RWPE2 (cell line): ENCODE measurements at places on chromosomes 4 and X.

DNA sequence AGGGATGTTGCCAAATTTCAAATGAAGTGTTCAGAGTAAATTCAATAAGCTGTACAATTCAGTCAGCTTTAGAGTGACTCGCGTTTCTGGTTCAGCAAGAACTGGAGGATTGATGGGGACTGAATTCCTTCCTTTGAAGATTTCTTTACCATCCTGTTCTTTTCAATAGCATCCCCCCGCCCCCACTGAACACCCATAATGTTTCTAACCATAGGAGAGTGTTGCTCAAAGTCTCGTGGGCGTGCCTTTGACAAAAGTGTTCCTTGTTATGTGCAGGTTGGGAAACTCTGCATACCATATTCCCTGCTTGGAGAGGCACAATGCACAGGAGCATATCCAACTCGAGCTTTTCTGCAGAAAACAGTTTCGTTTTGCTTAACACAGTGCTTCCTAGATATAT lies 323.5 kb upstream of the CASK start:
- H3K27ac ChIP-seq = no peak overlapping the region
- no peak overlapping the region for H3K4me3 ChIP-seq
- H3K36me3 ChIP-seq = no peaks in the 10 kb centered on the region
- no peaks in the 10 kb centered on the region for H3K27me3 ChIP-seq

- H3K27me3 ChIP-seq = no peaks in the 10 kb centered on the region
- no peaks in the 10 kb centered on the region for H3K36me3 ChIP-seq
- H3K27ac ChIP-seq = no peak overlapping the region
- no peaks in the 10 kb centered on the region for H3K4me1 ChIP-seq
- DNase-seq = no peak
- no peak overlapping the region for H3K4me3 ChIP-seq
Measured at GRCh38 chrX:15686818-15687685, 22.4 kb upstream of the CLTRN start.

- H3K4me3 ChIP-seq = peak within 1 kb of the TSS; percentile 32
- no peaks in the 10 kb centered on the region for H3K4me1 ChIP-seq
- peaks cover 21% of the 10 kb centered on the region for H3K27me3 ChIP-seq
- H3K27ac ChIP-seq = no peak within 1 kb of the TSS
- no peaks in the 10 kb centered on the region for H3K36me3 ChIP-seq
Measured at GRCh38 chrX:34656842-34657725, at the start of gene TMEM47. Gene TMEM47, minus strand, starts transcription at chrX:34657285. Its CDS starts 256 bp downstream, at chrX:34657029.

DNA sequence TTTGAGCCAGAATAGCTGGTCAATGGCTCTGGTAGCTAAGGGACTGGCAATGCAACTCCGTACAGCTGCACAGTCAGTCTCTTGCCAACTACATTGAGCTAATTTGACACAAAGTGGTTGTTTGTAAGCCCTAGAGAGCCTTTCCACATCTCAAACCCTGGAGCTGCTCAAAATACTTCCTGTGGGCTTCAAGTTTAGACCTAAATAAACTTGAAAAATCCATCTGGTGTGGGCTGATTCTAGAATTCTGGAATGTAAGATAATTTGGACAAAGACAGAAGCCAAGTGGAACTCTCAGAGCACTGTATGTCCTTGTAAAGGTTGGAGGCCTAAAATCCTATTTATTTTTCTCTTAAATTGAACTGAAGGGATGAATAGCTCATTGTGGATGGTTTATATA lies 380.8 kb downstream of the SPRY1 start:
- no peaks in the 10 kb centered on the region for H3K4me1 ChIP-seq
- no peak overlapping the region for H3K27ac ChIP-seq
- no peak for DNase-seq
- H3K4me3 ChIP-seq = no peak overlapping the region
- H3K36me3 ChIP-seq = no peaks in the 10 kb centered on the region

GRCh38 chrX:153765138-153766079 lies 1.4 kb downstream of the PLXNB3 start:
- no peaks in the 10 kb centered on the region for H3K36me3 ChIP-seq
- H3K4me3 ChIP-seq = peak overlapping the region; percentile 31
- H3K27ac ChIP-seq = peak overlapping the region; percentile 75
- peak; percentile 33 for DNase-seq
- H3K4me1 ChIP-seq = no peaks in the 10 kb centered on the region

GRCh38 chr4:153295131-153295755 lies 49.2 kb upstream of the MND1 start:
- no peaks in the 10 kb centered on the region for H3K27me3 ChIP-seq
- H3K27ac ChIP-seq = no peak overlapping the region
- DNase-seq = peak; percentile 54
- H3K4me3 ChIP-seq = no peak overlapping the region

DNA sequence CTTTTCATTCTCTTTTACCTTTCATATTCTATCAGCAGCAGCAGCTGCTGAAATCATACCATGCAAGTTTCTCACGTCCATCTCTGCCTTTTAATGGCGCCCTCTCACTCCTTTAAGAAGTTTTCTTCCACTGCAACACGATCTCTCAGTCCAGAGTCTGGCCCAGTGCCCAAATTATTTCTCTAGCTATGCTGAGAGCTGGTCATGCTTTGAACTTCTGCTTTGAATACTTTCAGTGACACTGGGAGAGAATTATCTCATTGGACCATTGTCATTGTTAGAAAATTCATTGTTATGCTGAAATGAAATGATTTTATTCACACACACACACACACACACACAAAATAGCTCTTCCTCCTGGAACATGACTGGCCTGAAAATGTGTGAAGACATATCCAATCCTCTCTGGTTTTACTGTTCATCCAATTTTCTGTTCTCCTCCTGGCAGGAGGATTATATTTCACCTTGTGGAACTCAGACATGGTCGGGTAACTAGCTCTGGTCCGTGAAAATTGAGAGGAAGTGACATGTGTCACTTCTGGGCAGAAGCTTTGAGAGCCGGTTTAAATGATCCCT lies 1.3 kb upstream of the PDHA1 start:
- no peak overlapping the region for H3K27ac ChIP-seq
- H3K4me1 ChIP-seq = no peaks in the 10 kb centered on the region
- no peak for DNase-seq
- no peaks in the 10 kb centered on the region for H3K27me3 ChIP-seq
- H3K36me3 ChIP-seq = no peaks in the 10 kb centered on the region
- H3K4me3 ChIP-seq = no peak overlapping the region

DNA sequence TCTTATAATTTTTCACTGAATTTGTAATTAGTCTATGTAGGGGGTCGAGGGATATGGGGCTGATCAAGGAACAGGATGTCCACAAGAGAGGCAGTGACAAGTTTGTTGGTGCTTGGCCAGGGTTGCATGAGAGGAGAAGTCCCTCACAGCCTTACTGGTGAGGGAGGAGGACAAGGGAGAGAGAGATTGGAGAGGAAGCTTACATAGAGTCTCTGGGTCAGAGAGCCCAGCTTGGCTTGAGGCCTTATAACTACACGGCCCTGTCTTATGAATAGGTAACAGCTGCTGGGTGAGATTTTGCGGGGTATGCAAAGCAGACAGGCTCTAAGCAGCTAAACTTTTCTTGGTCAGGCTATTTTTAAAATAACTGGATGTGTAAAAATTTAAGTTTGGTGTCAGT lies 37.9 kb upstream of the OTUD4 start:
- DNase-seq = no peak
- no peak overlapping the region for H3K4me3 ChIP-seq
- H3K4me1 ChIP-seq = no peaks in the 10 kb centered on the region
- H3K27me3 ChIP-seq = no peaks in the 10 kb centered on the region
- H3K36me3 ChIP-seq = no peaks in the 10 kb centered on the region

DNA sequence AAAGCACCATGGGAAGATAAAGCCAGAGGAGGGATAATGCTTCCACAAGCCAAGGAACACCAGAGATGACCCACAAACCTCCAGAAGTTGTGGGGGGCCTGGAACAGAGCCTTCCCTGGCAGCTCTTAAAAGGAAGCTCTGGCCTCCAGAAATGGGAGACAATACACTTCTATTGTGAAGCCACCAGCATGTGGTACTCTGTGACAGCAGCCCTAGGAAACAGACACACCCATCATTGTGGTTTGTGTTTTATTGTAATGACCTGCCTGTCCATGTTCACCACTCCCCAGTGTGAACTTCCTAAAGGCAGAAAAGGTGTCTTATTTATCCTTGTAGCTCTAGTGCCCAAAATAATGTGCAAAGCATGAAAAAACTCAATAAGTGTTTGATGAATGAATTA lies 264.1 kb upstream of the GATB start:
- H3K36me3 ChIP-seq = no peaks in the 10 kb centered on the region
- no peak overlapping the region for H3K4me3 ChIP-seq
- H3K27me3 ChIP-seq = no peaks in the 10 kb centered on the region
- H3K27ac ChIP-seq = no peak overlapping the region
- no peak for DNase-seq

GRCh38 chr4:143399113-143399949 lies 62.7 kb downstream of the GAB1 start:
- no peak for DNase-seq
- no peaks in the 10 kb centered on the region for H3K4me1 ChIP-seq
- no peaks in the 10 kb centered on the region for H3K27me3 ChIP-seq
- H3K4me3 ChIP-seq = no peak overlapping the region

- H3K4me1 ChIP-seq = no peaks in the 10 kb centered on the region
- H3K27ac ChIP-seq = no peak overlapping the region
- H3K27me3 ChIP-seq = peaks cover 7% of the 10 kb centered on the region
- H3K4me3 ChIP-seq = no peak overlapping the region
- no peak for DNase-seq
Measured at GRCh38 chrX:107447642-107448041, 1.8 kb upstream of the FRMPD3 start.

- no peaks in the 10 kb centered on the region for H3K27me3 ChIP-seq
- H3K4me1 ChIP-seq = no peaks in the 10 kb centered on the region
- peak; percentile 38 for DNase-seq
Measured at GRCh38 chrX:769796-770195, 139.2 kb downstream of the SHOX start.

- no peak overlapping the region for H3K4me3 ChIP-seq
- no peaks in the 10 kb centered on the region for H3K4me1 ChIP-seq
- H3K36me3 ChIP-seq = peaks cover 26% of the 10 kb centered on the region
- DNase-seq = no peak
- no peak overlapping the region for H3K27ac ChIP-seq
Measured at GRCh38 chrX:38807873-38808272, 6.6 kb downstream of the MID1IP1 start.

GRCh38 chrX:71364221-71364620 lies 1.9 kb upstream of the TAF1 start:
- H3K4me3 ChIP-seq = no peak overlapping the region
- no peak overlapping the region for H3K27ac ChIP-seq
- peaks cover 10% of the 10 kb centered on the region for H3K36me3 ChIP-seq
- no peak for DNase-seq
- H3K27me3 ChIP-seq = no peaks in the 10 kb centered on the region

DNA sequence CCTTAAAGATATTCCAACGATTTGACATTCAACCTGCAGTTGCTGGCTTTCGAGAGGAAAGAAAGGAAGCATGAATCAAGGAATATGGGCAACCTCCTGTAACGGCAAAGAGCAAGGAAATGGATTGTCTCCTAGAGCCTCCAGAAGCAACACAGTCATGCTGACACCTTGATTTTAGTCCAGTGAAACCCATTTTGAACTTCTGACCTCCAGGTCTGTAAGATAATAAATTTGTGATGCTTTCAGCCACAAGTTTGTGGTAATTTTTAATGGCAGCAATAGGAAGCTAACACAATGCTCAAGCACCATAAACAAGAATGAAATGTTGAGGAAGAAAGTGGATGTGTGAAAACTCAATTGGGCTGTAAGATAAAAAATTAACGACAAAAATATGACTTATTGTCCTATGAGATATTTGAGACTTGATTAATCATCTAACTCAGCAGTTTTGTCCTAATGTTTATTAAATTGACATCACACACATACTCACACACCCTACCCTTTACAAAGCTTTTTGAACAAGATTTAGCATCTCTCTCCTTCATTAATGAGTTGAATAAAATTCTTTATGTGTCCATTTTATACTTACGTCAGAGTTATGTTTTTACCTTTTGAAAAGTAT lies 857.2 kb upstream of the INTU start:
- no peak overlapping the region for H3K27ac ChIP-seq
- no peak overlapping the region for H3K4me3 ChIP-seq
- H3K27me3 ChIP-seq = no peaks in the 10 kb centered on the region
- no peaks in the 10 kb centered on the region; the same call in 1 of the 2 replicates for H3K36me3 ChIP-seq

- no peaks in the 10 kb centered on the region for H3K27me3 ChIP-seq
- no peak overlapping the region for H3K27ac ChIP-seq
- H3K4me1 ChIP-seq = peaks cover 31% of the 10 kb centered on the region
- DNase-seq = no peak
- no peaks in the 10 kb centered on the region for H3K36me3 ChIP-seq
- no peak overlapping the region for H3K4me3 ChIP-seq
Measured at GRCh38 chr4:128390475-128390996, 102.9 kb upstream of the PGRMC2 start.

DNA sequence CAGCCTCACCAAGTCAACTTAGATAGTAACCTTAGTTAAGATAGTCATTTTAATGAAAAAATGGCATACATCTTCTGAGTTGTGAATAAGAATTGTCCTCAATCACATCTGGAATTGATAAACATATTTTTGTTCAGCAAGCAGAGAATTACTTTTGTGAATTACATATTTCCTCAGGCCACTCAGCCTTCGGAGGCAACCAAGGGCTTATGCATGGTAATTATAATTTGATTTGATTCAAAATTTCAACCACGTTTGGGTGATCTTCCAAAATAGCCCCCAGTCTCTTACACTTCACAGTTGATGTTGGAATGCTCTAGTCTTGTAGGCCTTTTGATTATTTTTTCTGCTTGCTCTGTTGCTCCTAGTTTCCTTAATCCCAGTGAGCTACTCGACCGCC lies 63.4 kb downstream of the GALNTL6 start:
- H3K4me3 ChIP-seq = no peak overlapping the region
- H3K36me3 ChIP-seq = no peaks in the 10 kb centered on the region
- no peak overlapping the region for H3K27ac ChIP-seq
- DNase-seq = no peak
- H3K4me1 ChIP-seq = peaks cover 13% of the 10 kb centered on the region

GRCh38 chr4:33837043-33837838 lies 2407.1 kb downstream of the ARAP2 start:
- H3K27me3 ChIP-seq = no peaks in the 10 kb centered on the region
- H3K36me3 ChIP-seq = no peaks in the 10 kb centered on the region
- peaks cover 11% of the 10 kb centered on the region for H3K4me1 ChIP-seq
- no peak overlapping the region for H3K4me3 ChIP-seq

- no peaks in the 10 kb centered on the region for H3K4me1 ChIP-seq
- H3K4me3 ChIP-seq = no peak overlapping the region
- no peak overlapping the region for H3K27ac ChIP-seq
- peaks cover 14% of the 10 kb centered on the region for H3K27me3 ChIP-seq
- no peaks in the 10 kb centered on the region for H3K36me3 ChIP-seq
Measured at GRCh38 chr4:46323891-46324416, 66.0 kb downstream of the GABRA2 start.

GRCh38 chrX:99777912-99778311 lies 632.2 kb downstream of the PCDH19 start:
- H3K4me3 ChIP-seq = no peak overlapping the region
- no peaks in the 10 kb centered on the region for H3K36me3 ChIP-seq

DNA sequence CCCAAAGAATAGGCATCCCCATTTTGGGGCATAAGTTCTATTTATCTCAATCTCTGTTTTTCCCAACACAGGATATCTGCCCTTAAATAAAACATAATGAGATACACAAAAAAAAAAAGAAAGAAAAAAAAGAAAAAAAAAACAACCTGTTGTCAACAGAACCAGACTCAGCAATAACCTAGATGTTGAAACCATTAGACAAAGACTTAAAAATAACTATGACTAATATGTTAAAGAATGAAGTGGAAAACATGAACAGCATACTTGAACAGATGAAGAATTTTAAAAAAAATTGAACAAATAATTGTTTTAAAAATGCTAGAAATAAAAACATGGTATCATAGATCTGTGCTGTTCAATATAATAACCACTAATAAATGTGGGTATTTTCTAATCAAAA lies 93.4 kb upstream of the RXFP1 start:
- H3K4me3 ChIP-seq = no peak overlapping the region
- H3K27ac ChIP-seq = no peak overlapping the region
- H3K36me3 ChIP-seq = no peaks in the 10 kb centered on the region
- H3K4me1 ChIP-seq = peaks cover 6% of the 10 kb centered on the region
- H3K27me3 ChIP-seq = no peaks in the 10 kb centered on the region
